ENCODE measurements at places on chromosomes 5 and 9.

DNA sequence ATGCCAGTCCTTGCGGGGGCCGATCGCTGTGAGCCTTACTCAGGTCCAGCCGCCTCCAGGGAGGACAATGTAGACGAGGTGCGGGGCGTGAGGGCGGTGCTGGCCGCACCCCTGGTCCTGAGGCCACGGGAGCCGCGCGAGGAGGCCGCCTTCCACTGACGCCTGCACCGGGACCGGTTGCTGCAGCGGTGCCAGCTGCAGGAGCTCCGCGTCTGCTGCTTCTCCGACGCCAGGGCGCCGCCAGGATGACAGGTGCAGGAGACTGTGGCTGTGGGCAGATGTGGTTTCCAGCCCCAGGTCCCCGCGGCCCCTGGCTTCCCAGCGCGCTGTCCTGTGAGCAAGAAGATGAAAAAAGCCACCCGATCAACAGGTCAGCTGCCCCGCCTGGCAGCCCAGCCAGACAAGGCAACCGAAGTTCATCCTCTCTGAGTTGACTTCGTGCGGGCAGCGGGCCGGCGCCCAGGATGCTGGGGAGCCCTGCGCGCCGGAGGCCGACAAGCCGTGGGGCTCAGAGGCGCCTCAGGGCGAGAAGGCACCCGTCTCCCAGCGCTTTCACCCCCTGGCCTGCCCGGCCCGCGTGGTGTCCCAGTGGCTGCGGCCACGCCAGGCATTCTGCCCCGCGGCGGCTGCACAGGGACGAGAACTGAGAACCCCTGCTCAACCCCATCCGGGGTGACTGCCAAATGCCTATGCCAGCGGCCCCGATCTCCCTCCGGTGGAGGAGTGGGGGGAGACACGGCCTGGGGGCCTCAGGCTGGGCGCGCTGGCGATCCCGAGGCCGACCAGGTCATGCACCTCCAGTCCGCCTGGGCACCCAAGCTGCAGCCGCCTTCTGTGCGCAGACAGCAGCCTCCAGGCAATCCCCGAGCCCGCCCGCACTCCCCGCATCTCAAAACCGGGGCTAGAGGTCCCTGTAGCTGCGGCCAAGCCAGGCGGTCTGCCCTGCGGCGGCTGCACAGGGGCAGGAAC, 43.4 kb upstream of the BICD2 start:
- peak; percentile 33 for ATAC-seq

GRCh38 chr9:14136646-14137370, 177.1 kb downstream of the NFIB start:
- ATAC-seq, result peak; percentile 48

DNA sequence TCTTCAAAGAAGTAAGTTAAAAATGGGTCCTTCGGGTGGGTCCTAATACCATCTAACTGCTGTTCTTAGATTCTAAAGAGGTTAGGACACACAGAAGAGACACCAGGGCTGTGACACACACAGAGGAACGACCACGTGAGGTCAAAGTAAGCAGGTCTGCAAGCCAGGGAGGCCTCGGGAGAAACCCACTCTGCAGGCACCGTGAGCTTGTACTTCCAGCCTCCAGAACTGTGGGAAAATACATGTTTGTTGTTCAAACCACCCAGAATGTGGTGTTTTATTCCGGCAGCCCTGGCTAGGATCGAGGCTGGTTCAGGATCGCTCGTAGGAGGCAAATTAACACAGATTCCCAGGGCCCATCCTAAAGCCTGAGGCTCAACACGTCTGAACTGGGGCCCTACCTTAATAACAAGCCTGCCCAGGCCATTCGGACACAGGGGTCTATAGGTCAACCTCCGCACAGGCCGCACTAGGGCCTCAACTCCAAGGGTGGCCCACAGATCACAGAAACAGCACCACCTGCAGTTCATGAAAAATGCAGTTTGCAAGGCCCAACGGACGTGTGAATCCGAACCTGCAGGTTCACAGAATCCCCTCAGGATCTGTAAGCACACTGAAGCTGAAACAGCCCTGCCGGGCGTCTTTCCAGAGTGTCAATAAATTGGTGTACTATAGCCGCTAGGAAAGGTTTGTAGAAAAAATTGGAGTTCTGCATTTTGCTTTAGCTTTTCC, 7.1 kb downstream of the MED10 start:
- no peak for ATAC-seq

GRCh38 chr9:36284226-36284625, 26.0 kb upstream of the GNE start:
- no peak for ATAC-seq

DNA sequence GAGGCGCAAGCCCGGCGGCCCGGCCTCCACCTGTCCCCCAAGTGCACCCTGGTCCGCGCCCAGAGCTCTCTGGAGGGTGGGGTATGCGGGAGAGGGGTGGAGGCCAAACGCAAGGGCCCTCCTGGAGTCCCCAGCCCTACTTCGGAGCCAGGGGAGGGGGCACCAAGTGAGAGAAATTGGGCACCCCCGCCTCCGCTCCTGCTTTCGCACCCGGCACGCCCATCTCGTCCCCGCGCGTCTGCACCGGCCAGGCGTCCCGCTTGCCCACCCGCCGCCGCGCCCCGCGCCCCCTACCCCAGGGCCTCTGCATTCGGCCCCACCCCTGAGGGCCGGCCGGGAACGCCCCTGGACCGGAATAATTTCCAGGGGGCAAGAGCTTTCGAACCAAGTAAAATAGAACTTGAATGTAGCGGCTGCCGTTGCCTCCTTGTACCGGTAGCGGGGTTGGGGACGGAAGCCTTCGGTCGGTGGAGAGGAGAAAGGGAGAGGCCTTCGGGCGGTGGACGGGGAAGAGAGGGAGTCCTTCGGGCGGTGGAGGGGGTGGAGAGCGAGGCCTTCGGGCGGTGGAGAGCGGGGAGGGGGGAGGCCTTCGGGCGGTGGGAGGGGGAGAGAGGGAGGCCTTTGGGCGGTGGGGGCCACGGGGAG, 694 bp upstream of the PHPT1 start:
- ATAC-seq, result peak; percentile 1

GRCh38 chr5:107361945-107362344, 308.8 kb downstream of the EFNA5 start:
- ATAC-seq, result peak; percentile 93

DNA sequence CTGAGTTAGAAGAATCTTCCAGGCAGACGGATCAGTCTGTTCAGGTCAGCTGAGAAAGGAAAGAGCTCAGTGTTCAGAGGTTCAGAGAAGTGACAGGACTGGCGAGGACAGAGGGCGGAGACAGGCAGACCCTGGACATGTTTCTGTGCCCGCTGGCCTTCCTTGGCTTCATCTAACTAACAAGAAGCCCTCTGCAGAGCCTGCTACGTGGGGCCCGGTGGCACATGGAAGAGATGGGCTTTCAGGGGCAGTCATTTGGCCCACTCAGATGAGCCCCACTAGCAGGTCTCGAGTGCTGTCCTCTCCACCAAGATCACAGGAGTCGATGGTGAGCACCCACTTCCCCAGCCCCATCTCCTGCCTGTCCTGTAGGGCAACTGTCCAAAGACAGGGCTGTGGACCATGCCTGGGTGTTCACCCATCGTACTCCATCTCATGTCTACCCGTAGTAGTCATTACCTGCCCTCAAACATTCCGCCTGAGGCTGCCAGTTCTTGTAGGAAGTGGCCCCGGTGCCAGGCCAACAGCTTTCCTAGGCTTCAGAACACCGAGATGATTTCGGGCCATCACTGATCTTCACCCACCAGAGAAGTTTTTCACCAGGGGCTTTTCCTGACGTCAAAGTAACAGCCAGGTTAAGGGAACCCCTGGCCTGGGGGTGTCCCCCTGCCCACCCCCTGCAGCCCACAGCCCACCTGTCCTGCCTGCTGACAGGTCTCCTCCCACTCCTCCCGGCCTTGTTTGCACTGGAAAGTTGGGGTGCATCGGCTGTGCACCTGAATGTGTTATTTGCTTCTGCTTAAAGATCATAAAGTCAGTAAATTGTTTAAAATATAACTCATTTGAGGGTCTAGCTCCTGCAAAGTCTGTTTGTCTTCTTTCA, 14.0 kb downstream of the IRX2 start:
- no peak for ATAC-seq

GRCh38 chr5:139186752-139187326, 11.3 kb downstream of the SIL1 start:
- ATAC-seq, result no peak

- no peak for ATAC-seq
Measured at GRCh38 chr5:31767335-31768031, 128.6 kb downstream of the PDZD2 start.

- ATAC-seq, result no peak
Measured at GRCh38 chr9:36961561-36962325, 72.3 kb downstream of the PAX5 start.

GRCh38 chr5:179241175-179241574, 104.1 kb downstream of the ADAMTS2 start:
- no peak for ATAC-seq

GRCh38 chr5:110754181-110754580, 15.4 kb downstream of the SLC25A46 start:
- no peak for ATAC-seq

GRCh38 chr5:141623611-141624010, 4.8 kb upstream of the DIAPH1 start:
- ATAC-seq, result no peak

GRCh38 chr5:151068433-151069197, 12.2 kb downstream of the TNIP1 start:
- no peak for ATAC-seq

DNA sequence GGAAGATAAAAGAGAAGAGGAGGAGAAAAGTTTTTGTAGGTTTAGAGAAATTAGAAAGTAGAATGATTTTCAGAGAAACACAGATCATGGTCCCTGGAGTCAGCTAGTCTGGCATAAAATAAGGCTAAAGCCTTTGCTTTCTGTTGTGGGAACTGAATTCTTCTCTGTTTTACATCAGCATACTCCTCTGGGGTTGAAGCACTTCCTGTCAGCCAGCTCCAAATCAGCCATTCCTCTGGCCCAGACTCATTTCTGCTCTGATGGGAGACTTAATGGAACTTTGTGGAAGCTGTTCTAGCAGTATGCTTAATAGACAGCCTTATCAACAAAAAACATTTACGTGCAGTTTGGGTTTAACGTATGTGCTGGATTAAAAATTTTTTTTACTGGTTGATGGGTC, 143.2 kb downstream of the HMHB1 start:
- no peak for ATAC-seq

GRCh38 chr9:73684601-73685000, 532.9 kb downstream of the ANXA1 start:
- ATAC-seq, result peak; percentile 17

GRCh38 chr5:73117088-73117740, 3.2 kb upstream of the TMEM171 start:
- ATAC-seq, result no peak

DNA sequence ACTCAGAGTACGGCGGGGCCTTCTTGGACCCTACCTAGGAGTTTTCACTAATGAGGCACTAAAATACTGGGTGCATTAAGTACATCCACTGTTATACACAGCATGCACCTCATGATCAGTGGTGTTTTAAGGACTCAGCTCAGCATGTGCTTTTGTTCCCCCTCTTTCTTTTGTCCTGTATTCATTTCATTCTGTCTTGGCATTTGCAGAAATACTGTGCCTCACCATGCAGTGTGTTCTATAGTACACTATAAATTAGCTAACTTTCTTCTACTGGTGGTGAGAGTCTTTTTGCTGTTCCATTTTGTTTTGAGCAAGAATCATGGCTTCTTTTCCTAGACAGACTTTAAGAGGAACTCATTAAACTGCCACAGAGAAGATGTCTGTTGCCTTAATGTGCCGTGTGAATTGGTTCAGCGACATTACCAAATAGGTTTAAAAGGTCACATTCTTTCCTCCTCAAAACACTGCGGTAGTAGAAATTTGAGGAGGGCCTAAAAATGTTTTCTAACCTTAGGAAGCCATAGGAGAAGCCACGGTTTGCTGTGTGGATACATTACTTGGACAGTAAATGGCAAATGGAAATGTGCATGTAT, 276.6 kb downstream of the MAST4 start:
- no peak for ATAC-seq

- ATAC-seq, result no peak
Measured at GRCh38 chr9:25964239-25964638, 286.0 kb upstream of the TUSC1 start.

DNA sequence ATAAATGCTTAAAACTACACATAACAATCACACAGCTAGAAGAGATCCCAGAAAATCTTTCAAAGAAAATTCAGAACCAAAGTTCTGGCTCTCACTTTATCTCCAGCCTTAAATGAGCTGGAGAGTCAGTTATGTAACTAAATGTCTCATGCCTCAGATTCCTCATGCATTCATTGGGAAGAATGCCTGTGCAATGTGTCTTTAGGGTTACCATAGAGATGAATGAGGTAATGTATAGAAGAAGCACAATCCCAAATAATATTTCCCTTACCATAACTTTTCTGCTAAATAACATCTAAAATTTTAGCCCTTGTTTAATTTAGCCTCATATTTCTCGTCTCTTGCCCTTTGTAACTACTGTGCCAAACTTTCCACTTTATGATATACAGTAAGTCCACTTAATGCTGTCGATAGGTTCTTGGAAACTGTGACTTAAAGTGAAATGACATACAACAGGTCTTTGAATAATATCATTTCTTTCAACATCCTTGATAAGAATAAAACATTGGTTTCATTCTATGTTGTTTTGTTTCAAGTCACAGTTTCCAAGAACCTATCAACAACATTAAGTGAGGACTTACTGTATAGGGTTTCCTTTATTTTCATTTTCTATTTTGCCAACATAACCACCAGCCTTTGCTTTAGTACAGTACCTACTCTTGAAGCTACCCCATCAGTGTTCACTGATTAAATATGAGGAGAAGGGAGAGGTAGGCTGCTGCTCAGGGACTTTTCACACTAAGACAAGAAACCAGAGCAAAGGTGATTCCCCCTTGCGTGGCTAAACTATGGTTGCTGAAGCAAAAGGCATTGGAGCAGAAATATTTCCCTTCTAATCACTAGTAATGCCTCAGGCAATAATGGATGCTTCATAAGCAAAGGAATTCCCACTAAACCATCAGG, 295.7 kb upstream of the PTGER4 start:
- ATAC-seq, result no peak

Data from esophagus mucosa (tissue), 1 donor.